ENCODE measurements at places on chromosomes 11 and 22. TPM values are rescaled to one million over a fixed set of nuclear protein-coding genes. Genes with fewer than 3 reads are reported as not detected.

The C11orf91 gene
- not detected for total RNA-seq

GRCh38 chr22:25482091-25482760 is 82.2 kb upstream of the GRK3 start:
- no peak for DNase-seq

GRCh38 chr22:43464809-43465208 is 53.0 kb downstream of the MPPED1 start:
- no peak for DNase-seq

The GTPBP1 gene
- 56.9 TPM for total RNA-seq

DNA sequence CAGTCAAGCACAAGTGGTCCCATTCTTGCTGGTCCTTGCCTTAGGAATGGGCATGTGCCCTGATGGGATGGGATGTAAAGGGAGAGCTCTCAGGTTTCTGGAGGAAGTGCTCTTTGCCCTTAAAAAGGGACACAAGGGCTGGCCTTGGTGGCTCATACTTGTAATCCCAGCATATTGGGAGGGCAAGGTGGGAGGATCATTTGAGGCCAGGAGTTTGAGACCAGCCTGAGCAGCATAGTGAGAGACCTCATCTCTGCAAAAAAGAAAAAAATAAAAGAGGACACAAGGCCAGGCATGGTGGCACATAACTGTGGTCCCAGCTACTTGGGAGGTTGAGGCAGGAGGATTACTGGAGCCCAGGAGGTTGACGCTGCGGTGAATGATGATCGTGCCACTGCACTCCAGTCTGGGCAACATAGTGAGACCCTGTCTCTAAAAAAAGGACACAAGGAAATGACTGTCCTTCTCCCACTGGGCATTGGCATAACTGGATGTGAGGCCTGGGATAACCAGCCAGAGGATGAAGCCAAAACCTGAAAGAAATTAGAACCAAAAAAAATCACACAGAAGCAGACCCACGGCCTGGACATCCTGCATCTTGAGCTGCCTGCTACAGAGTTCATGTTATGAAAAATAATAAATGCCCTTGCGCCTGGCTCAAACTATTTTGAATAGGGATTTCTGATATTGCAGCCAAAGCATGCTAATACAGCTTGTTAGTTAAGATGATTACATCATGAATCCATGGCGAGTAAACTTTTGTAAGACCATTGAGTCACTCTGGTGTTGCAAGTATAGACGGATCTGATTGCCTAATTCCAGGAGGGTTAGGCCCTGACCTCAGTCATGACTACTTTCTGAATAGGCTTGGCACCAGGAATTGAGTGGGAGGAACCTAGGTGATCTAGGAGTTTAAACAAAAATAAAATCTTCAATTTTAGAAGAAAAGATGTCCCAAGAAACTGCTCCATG is 12.9 kb upstream of the CRKL start:
- no peak for DNase-seq

DNA sequence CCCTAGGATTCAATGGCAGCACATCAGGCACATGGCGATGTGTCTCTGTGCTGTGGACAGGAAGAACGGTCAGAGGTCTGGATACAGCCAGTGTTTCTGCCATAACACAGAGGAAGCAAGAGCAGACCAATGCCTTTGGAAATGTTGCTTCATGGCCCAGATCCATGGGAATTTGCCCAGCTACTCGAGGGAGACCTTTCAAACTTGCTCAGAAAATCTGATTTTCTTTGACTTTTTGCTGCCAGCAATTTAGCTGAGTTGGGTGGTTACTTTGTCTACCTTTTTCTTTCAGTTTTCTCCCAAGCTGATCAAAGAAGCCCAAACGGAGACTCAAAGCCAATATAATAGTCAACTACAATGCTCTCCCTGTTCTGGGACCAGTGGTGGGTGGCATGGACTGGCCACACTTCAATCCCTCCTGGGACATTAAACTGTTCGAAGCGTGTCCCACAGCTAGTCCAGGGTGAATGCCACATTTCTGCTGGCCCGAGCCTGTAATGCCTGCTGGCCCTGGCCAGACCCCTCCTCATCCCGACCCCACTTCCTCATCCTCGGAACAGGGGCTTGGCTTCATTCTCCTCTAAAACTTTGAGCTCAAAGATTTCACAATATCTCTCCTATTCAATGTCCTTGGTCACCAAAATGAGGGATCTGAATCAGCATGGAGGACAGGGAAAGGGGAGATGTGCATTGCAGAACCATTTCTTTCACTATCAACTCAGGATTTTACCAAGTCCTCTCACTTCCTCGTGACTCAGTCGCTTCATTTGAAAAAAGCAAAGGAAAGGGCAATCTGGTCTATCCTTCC is 93.3 kb downstream of the ABTB2 start:
- DNase-seq = no peak

DNA sequence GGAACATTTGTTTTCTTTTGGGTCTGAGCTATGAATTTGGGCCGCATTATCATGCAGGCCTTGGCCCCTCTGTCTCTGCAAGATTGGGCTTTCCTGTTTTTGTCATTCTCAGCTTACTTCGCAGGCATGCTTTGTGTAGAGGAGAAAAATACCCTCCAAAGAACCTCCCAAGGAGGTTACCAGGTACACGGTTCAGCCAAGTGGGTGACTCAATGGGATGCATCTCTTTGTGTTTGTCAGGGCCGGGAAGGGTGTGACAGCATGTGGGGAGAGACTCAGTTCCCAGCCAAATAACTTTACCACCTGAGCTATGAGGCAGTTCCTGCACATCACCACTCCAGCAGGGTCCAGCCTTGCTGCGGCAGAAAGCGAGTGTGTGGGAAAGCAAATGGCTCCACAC is 47.8 kb upstream of the CLDN5 start:
- DNase-seq = no peak

The OR51B5 gene
- 1.0 TPM for total RNA-seq

DNA sequence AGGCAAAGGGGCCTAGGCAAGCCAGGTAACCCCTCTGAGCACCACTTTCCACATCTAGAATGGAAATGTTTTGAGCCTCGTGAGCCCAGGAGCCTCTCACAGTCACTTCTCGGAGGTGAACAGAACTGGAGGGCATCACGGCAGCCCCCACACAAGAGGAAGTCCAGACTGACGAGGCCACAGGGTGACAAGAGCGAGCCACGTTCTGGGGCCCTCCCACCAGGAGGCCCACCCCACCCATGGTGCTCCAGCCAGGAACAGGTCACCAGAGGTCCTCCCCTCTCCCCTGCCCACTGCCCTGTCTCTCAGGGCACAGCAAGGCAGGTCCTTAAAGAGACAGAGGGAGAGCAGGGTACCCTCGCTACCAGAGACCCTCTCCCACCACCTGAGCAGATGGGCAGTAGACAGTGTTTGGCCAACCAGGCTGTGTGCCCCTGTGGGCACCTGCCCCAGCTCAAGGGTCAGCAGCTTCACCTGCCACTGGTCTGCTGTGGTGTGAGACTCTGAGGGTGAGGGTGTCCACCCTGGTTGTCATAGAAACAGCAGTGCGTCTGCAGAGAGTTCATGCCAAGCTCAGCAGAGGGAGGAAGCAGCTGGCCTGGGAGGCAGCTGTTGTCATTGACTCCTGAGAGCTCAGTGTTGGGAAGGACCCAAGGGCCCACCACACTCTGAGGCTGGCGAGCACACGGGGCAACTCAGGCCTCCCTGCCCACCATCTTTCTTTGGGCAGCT is 31.4 kb downstream of the RSPH14 start:
- DNase-seq = no peak

The IFITM10 gene
- total RNA-seq = 1.4 TPM
